ENCODE measurements at places on chromosomes 7 and 10.

DNA sequence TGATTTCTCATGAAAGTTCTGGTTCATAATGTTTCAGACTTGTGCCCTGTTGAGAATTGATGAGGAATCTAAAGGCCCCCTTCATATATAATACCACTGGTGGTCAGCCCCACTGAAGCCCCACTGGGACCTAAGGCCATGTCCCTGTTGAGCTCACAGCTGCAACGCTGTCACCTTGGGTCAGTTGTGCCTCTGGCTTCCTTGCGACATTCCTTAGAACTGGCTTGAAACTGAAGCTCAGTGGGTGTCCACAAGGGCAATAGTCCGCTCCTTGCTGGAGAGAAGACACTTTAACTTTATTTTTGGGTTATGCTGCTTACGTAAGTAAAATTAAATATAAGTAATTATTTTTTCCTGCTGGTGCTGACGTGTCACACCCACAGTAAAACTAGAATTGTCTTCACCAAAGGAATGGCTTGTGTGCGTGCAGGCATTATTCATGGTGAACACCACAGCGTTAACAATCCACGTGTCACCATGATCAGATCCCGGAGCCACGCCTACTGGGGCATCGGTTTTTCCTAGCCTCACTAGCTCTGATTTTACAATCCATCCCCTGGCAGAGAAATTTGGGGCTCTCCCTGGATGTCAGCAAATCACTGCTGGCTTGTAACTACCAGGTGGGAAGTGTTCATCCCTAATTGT, 66.5 kb downstream of the BICC1 start:
- no peak for DNase-seq

GRCh38 chr7:106062521-106062931, 49.6 kb downstream of the SYPL1 start:
- DNase-seq: no peak

GRCh38 chr7:47795631-47796030, 152.6 kb downstream of the PKD1L1 start:
- DNase-seq: no peak

DNA sequence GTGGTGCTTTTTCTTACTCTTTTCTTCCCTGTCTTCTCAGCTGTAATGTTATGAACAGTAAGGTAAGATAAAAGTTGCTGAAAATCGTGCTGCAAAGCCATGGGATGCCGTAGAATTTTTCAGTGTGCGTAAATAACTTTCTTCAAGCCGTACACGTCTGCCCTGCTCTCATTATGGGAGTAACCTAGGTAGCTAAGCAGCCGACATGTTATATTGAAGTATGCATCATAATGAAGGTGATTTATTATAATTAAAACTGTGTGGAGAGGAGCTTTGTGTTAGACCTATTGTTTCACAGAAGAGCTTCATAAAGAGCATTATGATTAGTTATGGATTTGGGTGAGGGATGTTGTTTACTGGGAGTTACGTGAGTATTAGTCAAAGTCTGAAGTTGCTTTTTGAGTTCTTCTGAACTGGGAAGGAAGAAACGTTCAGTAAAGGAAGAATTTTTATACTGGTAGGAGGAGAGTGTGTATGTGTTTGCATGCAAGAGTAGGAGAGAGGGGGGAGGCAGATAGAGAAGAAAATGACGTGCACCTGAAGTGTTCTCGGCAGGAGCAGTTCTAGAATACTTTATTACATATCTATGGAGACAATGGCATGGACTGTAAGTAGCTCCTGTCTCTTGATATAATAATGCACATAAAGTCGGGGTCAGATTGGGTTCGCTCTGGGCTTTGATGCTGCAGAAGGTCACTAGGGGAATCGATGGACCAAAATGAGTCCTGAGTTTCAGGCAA, 56.3 kb downstream of the POU6F2 start:
- DNase-seq: no peak

GRCh38 chr7:119197172-119197876, 972.8 kb downstream of the ANKRD7 start:
- no peak for DNase-seq

DNA sequence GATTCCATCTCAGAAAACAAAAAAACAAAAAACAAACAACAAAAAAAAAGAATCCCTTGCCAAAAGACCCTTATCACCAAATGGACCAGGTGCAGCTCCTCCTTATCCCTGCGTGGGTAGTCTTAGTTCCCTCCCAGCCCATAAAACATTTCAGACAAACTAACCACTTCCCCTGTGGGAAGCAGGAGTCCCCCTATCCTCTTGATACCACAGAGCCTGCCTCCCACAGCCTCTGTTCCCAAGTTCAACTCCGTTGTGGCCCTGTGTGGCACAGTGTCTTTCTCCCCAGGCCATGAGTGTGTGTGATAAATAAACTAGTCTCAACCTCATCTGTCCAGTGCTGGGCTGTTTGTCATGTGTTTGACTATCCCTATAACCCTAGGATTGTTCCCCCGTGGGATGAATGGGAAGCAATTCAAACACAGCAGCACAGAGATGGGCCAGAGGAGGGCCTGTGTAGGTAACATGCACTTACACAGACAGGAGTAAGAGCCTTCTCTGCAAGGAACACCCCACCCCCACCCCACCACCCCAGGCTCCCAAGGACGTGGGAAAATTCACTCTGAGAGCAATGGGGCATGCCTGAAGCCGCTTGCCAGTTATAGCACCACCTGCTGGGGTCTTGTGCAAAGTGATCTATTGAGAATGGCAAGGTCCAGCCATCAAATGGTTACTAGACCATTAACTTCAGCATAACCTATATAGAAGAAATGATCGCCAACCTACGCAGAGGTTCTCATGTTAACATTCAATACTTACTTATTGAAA, 147.1 kb upstream of the GHITM start:
- peak; percentile 64 for DNase-seq

GRCh38 chr10:110151467-110151866, 55.9 kb upstream of the MXI1 start:
- no peak for DNase-seq

GRCh38 chr7:116952635-116953371, 498 bp upstream of the ST7 start:
- DNase-seq: no peak

- no peak for DNase-seq
These were observed 89.6 kb downstream of the FZD1 start for GRCh38 chr7:91353848-91354247.
